ENCODE measurements at places on chromosomes 3 and 15. TPM values are rescaled to one million over a fixed set of nuclear protein-coding genes. Genes with fewer than 3 reads are reported as not detected.

- no peak for DNase-seq
These were observed 272.9 kb downstream of the TIGIT start for GRCh38 chr3:114566767-114567166.

GRCh38 chr15:86905625-86906256 is 826.1 kb downstream of the AGBL1 start:
- no peak for DNase-seq

GRCh38 chr15:101642361-101642760 is 9.8 kb downstream of the TM2D3 start:
- peak; percentile 26 for DNase-seq

GRCh38 chr3:142844339-142844977 is 44.4 kb downstream of the PCOLCE2 start:
- DNase-seq, result no peak

- no peak for DNase-seq
These were observed 459.5 kb downstream of the NR2F2 start for GRCh38 chr15:96790004-96790403.

GRCh38 chr3:24004171-24004938 is 59.3 kb downstream of the NR1D2 start:
- DNase-seq, result no peak

DNA sequence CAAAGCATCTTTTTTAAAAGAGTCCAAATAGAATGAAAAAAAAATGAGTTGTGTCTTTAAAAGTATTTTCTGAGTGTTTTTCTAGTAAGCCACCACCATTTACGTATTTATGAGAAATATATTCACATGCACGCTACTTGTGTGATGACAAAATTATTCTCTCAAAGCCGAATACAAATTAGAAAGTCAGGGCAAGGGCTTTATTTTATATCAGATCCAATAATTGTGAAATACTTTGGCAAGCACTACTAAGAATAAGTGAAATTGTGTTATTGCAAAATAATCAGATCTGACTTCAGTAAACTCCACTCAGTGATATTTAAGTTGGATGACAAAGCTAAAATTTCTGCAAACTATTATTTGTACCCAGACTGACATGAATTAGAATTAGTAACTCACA is 589.3 kb upstream of the KCNMB2 start:
- no peak for DNase-seq

GRCh38 chr3:124442463-124442862 is 287.8 kb upstream of the UMPS start:
- no peak for DNase-seq

- no peak for DNase-seq
These were observed 176.9 kb upstream of the SOX2 start for GRCh38 chr3:181534781-181535221.

The ERICH6 gene
- total RNA-seq, result not detected

The TTLL13 gene
- not detected for total RNA-seq

The RFTN1 gene
- 35.1 TPM for total RNA-seq

All from stomach (tissue), 19 donors.